ENCODE measurements at places on chromosomes 16 and 17.
A peak's percentile ranks its signal among the peaks of the same experiment; 100 is the strongest.

GRCh38 chr16:85921026-85921425 lies 22.1 kb downstream of the IRF8 start:
- DNase-seq = no peak

DNA sequence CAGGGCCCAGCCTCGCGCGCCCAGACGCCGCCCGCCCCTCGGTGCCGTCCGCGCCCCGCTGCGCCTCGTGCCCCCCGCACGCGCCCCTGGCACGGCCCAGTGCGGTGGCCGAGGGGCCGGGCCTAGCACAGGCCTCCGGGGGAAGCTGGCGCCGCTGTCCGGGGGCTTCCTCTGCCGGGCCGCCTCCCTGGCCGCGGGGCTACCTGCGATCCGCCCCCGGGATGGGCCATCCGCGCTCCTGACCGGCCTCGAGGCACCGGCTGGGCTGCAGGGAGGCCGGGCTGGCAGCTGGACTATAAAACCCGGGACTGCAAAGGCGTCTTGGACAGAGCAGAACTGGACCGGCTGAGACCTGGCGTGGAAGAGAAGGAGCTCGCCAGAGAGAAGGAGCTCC lies 783 bp downstream of the BHLHA9 start:
- DNase-seq = no peak

DNA sequence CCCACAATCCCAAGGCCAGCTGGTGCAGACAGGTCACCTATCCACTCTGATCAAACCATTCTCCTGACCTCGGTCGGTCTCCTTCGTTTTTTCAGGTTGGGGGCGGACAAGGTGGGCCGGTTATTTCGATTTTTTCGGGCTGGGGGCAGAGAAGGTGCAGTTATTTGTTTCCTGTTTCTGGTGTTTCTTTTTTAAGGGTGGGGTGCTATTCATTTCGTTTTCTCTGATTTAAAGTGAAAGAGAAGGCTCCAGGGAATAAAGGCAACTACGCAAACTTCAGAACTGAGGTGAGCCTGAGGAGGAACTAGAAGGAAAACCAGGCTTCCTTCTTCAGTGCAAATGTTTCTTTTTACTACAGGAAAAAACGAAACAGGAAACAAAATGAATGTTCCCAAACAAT lies 64.8 kb downstream of the ANKRD11 start:
- DNase-seq = no peak

DNA sequence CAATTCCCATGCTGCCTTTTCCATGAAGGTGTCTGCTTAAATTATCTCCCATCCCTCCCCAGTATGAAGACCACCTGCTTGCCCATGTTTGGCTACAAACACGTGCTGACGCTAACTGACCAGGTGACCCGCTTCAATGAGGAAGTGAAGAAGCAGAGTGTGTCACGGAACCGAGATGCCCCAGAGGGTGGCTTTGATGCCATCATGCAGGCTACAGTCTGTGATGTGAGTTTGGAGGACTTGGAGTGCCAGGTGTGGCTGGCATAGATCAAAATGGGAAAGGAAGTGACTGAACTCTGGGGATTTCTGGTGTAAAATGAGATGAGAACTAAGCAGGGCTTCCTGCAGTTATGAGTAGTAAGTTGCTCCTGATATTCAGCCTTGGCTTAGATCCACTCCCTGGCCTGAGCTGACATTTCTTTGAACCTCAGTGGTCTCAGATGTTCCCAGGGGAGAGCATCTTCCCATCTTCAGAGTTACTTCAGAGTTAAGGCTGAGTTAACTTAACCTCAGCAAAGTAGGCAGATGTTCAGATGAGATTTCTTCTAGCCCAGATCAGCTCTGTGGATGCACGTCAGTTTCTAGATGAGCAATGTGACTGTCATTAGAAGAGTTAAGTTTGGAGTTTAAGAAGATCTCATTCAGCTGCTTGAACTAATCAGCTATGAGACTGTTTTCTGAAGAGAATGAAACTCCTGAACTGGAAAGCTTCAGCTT lies 32.7 kb downstream of the ITGB3 start:
- no peak for DNase-seq

GRCh38 chr17:37430051-37430627 lies 23.5 kb downstream of the TADA2A start:
- no peak for DNase-seq

DNA sequence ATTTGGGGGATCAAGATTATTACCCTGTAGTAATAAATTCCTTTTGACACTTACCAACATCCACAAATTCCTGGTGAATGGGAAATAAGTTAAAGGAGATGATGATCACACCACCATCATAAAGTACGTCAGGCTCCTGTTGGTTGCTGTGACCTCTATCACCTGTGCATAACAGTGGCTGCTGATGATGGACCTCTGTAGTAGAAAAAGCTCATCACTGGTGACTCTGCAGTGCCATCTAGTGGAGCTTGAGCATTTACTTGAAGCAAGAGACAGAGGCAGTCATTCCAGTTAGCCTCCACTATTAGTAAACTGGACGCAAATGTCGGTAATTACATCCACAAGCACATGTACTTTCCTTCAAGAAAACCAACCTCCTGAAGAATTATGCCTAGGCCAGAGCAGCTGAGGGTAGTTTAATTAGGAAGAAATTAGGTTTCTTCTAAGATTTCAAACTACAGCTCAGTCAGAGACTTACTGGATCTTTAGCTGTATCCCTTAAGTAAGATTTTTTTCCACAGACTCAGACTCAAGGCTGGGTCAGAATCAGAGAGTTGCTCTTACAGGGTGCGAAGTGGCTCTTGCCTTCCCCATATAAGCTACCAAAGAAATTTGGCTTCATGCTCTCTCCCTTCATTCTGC lies 39.3 kb downstream of the CYB561 start:
- DNase-seq = peak; percentile 92

- DNase-seq = no peak
Observed at GRCh38 chr17:12613566-12613965, 52.1 kb upstream of the MYOCD start.

- no peak for DNase-seq
Observed at GRCh38 chr17:56824503-56824902, 9.2 kb downstream of the C17orf67 start.

DNA sequence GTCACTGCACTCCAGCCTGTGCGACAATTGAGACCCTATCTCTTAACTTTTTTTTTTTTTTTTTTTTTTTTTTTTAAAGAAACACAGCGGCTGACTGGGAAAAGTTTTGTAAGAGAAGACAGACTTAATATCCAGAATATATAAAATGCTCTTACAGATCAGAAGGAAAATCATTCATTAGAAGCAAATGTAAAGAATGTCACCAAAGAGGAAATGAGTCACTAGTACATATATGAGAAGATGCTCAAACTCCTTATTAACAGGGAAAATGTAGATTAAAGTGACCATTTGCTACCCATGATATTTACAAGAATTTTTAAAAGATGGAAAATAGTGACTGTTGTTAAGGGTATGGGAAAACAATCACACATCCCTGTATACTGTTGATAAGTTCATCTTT lies 48.9 kb downstream of the RABEP1 start:
- no peak for DNase-seq

DNA sequence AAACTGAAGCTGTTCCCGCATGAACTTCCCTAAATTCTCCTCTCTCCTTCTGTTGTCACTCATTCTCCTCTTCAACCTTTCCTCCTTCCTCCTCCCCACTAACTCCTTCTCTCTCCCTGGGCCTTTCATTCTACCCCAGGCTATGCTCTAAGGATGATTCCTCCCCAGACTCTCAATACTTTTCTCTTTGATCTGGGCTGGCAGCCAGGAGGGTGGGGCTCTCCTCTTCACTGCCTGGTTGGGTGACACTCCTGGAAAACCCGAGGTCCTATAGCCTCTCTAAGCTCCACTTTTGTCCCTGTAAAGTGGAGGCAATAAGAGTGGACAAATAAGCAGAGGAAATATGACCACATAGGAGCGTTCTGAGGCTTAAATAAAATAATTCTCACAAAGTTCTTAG lies 46.2 kb downstream of the HSD17B2 start:
- no peak for DNase-seq

DNA sequence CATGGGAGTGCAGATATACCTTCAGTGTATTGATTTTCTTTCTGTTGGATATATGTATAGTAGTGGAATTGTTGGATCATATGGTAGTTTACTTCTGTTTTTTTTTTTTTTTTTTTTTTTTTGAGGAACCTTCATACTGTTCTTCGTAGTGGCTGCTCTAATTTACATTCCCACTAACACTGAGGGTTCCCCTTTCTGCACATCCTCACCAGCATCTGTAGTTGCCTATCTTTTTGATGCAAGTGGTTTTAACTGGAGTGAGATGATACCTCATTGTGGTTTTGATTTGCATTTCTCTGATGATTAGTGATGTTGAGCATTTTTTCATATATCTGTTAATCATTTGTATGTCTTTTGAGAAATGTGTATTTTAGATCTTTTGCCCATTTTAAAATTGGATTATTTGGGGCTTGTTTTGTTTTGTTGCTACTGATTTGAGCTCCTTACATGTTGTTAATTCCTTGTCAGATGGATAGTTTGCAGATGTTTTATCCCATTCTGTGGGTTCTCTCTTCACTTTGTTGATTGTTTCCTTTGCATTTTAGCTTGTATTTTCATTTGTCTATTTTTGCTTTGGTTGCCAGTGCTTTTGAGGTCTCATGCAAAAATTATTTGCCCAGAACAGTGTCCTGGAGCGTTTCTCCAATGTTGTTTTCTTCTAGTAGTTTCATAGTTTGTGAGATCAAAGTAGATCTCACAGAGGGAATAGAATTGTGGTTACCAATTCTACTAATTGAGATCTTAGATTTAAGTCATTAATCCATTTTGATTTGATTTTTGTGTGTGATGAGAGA lies 25.0 kb upstream of the BCAS3 start:
- DNase-seq = no peak

DNA sequence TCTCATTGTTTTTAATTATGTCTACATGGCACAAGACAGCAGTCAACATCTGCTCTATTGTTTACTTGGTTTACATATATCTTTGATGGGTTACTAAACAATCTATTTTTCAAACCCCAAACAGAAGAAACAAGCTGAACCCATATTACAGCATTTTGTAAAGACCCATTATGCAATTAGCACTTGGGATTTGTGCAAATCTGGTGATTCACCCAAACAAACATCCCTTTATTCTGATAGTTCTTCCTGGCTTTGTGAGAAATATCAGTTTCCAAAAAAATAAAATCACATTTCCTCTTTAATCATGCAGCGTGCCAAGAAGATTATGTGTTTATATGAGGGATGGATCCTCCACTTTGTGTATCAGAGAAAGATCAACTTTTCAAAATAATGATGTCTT lies 16.8 kb upstream of the RBFOX1 start:
- DNase-seq = peak; percentile 67

DNA sequence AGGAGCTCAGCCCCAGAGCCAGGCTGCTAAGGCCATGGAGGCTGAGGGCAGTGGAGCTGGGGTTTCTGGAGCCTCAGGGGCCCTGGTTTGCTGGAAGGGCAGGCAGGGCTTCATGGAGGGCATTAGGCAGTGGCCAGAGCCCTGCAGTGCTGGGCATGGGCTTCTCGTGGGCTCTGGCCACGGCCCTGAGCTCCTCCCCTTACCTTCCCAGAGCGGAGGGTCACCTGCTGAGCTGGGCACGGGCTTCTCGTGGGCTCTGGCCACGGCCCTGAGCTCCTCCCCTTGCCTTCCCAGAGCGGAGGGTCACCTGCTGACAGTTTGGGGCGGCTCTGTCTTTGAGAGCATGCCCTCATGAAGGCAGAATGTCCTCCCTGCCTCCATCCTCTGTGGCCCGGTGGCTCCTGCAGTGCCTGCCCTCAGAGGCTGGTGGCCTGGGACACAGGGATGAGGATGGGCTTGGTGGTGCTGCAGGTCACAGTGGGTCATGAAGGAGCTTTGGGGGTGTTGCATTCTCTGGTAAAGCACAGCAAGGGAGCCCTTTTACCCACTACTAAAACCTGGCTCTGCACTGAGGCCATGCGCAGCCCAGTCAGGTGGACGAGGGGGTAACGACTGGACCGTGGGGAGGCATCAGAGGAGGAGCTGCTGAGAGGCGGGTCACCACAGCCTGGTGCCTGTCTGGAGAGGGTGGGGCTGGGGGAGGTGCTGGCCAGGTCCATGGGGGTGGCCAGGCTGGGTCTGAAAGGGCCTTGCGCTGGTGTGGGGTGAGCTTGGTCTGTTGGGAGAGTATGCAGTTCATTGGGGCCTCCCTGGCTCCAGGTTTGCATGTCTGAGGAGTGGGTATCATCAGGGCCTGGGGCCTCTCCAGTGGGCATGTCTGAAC lies 2.9 kb upstream of the RNPS1 start:
- no peak for DNase-seq

- no peak for DNase-seq
Observed at GRCh38 chr16:85192238-85193114, 80.2 kb upstream of the CIBAR2 start.

DNA sequence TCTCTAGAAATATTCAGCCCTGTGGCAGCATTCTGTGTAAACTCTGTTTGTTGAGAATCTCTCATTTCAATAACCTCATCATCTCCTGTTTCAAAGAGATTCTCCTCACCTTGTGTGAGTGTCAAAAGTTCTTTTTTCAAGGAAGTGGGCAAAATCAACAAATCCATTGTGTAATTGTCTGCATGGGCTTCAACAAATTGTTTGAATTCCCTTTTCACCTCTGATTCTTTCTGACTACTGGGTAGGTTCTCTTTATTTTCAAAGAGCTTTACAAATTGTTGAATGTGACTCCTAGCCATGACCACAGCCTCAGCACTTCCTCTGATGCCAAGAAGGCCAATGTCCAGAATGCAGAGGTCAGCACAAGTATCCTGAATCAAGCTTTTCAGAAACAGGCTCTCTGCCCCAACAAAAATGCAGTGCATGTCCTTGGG lies 48.0 kb downstream of the N4BP1 start:
- no peak for DNase-seq

DNA sequence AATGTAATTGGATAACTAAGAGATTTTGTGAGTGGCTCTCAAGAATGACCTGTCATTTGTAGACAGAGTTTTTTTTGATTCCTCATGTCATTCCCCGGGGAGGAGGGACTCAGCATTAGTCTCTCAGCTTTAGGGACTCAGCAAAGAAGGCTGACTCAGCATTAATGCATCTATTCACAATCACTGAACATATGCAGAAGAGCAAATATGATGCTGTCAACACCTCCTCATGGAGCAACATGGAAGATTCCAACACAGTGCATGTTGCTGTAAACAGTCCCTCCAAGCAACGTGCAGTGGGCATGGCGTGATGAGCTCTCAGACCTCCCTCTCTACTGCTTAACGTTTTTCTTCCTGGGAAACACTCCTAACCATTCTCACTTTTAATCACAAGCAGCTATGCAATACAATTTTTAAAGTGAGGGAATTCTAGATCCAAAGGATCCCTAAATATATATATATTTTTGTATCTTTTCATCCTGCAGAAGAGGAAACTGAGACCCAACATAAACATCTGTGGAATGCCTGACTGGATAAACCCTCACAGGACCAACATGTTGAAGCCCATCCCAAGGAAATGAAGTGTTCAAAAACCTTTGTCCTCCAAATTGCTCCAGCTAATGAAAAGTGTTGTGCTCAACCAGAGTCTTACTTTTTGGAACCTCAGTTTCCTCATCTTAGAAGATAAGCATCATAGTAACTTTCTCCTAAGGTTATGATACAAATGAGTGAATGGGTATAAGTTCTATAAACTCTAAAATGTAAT lies 38.9 kb downstream of the TMEM100 start:
- DNase-seq = no peak

- no peak for DNase-seq
Observed at GRCh38 chr16:15682105-15682570, 32.1 kb downstream of the NDE1 start.

- DNase-seq = no peak
Observed at GRCh38 chr16:3881499-3881990, 1.0 kb upstream of the CREBBP start.

- no peak for DNase-seq
Observed at GRCh38 chr17:9472094-9472493, 103.5 kb downstream of the STX8 start.

All from NCI-H1436 (cell line).